Esophagus muscularis mucosa (tissue), 4 donors: ENCODE measurements at places on chromosomes 16 and 17. TPM values are rescaled to one million over a fixed set of nuclear protein-coding genes. Genes with fewer than 3 reads are reported as not detected.

GRCh38 chr17:59783221-59784047, 76.0 kb downstream of the VMP1 start:
- DNase-seq = no peak

GRCh38 chr17:17729620-17730249, 48.5 kb downstream of the RAI1 start:
- DNase-seq = no peak

DNA sequence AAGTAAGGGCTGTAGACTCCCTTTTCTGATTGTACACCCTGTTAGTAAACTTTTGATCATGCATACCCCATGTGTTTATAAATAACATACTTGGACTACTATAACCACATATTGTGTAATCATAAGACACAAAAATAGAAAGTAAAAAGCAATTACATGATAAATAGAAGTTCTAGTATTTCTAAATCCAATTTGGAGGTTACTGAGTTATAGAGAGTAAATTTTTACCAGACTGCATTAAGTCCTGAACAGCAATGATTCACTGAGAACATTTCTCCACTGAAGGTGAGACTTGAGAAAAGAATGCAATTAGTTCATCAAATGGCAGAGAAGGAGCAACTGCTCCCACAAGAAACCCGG, 7.7 kb upstream of the TBKBP1 start:
- no peak for DNase-seq

DNA sequence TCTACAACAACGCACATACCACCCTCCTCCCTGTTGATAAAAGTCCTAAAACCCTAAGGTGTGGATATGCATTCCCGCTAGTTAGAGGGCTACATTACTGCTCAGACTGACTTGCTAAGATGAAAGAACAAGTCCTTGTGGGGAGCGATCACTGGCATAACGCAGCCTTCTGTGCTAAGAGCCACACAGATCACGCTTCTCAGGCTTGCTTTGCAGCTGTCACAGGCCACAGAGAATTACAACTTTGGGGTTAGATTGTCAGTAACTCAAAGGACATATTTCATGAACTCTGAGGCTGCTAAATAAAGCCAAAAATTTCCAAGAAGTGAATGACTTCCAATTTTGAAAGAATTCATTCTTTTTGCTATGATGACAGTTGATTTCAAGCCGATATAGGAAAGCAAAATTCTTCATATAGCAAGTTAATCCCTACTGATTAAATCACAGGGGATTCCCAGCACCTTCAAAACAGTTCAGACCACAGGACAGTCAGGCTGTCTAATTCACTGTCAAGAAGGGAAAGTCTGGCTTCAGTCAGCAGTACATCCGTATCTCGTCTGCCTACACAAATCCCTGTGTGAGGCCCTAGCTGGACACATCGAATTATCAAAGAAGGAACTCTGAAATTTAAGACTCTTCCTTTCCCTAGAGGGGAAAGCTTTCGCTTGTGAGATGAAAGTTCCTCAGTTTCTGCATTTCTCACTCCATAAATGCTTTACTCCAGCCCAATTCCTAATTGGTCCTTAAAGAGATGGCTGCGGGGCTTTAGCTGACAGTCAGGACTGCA, 107.1 kb downstream of the VPS53 start:
- no peak for DNase-seq

- no peak for DNase-seq
These were observed 167.5 kb downstream of the TANC2 start for GRCh38 chr17:63133491-63133890.

- DNase-seq = no peak
These were observed 60.7 kb downstream of the OR1D5 start for GRCh38 chr17:3002538-3003295.

DNA sequence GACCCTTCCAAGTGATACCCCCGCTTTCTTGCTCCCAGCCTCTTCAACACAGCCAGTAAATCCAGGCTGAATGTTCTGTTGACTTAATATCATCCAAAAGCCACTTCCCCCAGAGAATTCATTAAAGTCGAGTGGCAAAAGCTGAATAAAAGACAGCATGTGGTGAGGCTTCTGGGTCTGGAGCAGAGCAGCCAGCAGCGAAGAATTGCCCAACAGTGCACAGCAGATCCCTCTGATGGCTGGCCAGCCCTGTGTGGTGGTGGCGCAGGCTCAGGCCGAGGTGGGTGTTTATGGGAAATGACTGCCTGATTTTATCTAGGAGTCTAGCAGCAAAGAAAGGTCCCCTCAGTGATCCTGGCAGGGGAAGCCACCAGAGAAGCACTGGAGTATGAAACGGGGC, 30.3 kb upstream of the RCVRN start:
- DNase-seq = no peak

GRCh38 chr17:29247219-29247618, 560 bp downstream of the CRYBA1 start:
- no peak for DNase-seq

- DNase-seq = no peak
These were observed 65.0 kb downstream of the MRM3 start for GRCh38 chr17:846901-847843.

- DNase-seq = no peak
These were observed 9.1 kb downstream of the ASIC2 start for GRCh38 chr17:33284022-33284421.

GRCh38 chr17:67082107-67082506, 37.8 kb downstream of the CACNG1 start:
- no peak for DNase-seq

DNA sequence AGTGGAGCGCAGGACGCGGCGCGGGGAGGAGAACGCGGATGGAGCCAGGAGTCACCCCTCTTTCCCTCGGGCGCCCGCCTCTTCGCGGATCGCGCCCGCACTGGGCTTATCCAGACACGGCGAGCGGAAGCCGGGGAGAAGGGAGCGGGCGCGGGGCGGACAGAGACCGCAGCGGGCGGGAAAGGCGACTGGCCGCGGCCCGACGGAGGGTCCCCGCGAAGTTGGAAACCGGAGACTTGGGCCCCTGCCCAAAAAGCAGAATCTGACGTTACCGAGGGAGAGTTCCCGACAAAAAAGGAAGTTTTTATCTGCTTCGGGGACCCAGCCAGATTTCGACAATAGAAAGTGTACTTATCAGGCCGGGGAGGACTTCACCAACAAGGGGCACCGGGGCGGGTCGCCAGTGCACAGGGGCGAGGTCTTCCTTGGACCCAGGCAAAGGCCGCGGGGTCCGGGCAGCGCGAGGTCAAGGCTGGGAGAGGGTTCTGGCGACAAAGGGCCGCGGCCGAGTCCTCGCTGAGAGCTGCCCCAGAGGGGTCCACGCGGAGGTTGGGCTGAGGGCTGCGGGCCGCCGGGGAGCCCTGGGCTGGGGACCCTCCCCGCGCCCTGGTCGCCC, 519 bp downstream of the ST6GALNAC2 start:
- DNase-seq = no peak

GRCh38 chr17:27408891-27409290, 47.4 kb upstream of the KSR1 start:
- no peak for DNase-seq

DNA sequence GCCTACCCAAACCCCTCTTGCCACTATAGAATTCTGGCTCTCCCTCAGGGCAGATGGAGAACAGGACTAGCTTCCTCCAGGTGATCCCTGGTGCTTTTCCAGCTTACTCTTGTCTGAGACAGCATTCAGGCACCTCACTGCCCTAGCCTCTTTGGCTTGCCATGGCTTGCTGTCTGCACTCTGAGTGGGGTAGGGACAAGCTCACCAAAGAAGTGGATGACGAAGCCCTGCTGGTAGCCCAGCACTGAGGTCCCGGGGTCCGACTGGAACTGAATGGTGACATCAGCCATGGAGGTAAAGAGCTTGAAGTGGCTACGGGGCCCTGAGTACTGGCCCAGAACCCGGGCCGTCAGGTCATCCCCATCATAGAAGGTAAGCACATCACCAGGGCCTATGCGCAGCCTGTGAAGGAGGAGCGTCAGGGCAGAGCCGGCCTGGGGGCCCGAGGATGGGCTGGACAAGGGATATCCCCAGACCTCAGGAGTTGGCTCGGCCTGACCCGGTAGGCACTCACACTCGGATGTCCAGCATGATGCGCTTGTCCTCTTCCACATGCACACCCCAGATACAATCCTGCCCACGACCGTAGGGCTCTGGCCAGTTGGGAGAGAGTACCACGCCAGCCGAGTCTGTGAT, 7.6 kb upstream of the PHF12 start:
- DNase-seq = no peak

GRCh38 chr17:79861413-79862216, 22.4 kb upstream of the CBX4 start:
- DNase-seq = no peak

DNA sequence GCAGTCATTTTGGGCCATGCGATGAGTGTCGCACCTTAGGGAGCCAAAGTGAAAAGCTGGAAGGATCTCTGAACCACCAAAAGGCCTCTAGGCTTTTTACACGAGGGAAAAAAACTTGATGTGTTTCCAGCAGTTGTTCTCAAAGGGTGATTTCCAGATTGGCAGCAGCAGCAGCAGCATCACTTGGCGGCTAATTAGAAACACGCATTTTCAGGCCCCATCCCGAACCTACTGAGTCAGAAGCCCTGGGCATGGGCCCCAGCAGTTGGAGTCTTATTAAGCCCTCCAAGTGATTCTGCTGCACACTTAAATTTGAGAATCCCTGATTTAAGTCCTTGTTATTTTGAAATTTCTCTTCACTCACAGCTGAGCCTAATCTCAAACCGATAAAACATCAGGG, 25.3 kb upstream of the PYY start:
- no peak for DNase-seq

GRCh38 chr17:41724476-41725050, 9.9 kb downstream of the HAP1 start:
- no peak for DNase-seq

DNA sequence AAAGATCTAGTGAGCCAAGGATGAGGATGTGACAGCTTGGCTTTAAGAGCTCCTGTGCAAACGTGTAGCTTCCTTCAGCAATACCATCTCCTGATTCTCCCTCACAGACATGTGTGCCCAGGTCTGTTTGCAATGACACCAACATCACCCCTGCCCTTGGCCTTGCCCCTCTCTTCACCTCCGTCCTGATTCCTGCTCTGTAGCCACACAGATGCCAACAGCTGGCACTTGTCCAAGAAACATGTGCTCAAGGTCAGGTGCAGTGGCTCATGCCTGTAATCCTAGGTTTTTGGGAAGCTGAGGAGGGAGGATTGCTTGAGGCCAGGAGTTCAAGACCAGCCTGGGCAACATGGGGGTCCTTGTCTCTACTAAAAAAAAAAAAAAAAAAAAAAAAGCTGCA, 103.8 kb upstream of the CRHR1 start:
- DNase-seq = no peak

DNA sequence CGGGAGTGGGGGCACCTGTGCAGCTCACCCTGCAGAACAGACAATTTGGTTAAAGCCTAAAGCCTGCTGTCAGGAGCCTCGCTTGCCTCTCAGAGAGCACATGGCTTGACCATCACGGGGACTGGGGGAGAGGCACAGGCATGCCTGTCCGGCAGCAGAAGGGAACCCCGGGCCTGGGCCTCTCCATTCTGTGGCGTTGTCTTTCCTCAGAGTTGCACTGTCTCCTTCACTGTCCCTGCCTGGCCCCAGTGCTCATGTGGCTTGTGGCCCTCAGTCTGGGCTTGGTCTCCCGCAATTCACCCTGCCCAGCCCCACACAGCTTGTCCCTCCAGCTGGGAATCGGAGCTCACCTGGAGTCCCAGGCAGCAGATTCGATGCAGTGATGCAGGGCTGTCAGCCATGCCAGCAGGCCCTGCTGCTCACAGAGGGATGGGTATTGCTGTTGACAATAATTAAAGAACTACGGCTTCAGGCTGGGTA, 189.9 kb downstream of the SEC14L1 start:
- no peak for DNase-seq

DNA sequence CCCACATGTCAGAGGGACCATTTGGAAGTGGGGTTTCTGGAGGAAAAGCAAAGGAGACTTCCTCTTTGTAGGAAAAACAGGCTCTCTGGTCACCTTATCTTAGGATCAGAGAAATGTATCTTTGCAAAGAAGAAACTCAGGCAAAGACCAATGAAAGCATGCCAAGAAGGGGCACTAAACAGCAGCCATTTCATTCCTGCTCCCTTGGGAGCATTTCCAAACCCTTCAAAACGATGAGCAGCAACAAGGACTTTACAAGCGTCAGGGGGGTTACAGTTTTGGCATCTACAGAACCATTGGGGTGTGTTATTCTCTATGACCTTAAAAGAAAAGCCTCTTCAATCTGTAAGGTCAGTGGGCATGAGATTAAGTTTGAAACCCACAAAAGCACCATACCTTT, 122.8 kb downstream of the SMG6 start:
- no peak for DNase-seq

DNA sequence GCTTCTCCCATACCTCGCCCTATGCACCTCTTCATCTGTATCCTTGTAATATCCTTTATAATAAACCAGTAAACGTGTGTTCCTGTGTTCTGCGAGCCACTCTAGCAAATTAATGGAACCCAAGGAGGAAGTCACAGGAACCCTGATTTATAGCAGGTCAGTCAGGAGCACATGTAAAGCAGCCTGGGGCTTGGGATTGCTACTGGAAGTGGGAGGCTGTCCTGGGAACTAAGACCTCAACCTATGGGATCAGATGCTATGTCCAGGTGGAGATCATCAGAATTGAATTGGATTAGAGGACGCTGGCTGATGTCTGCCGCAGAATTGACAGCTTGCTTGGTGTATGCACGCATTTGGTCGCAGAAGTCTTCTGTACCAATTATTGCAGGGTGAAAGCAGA, 15.7 kb downstream of the WNT3 start:
- no peak for DNase-seq

GRCh38 chr17:60106340-60107059, 27.8 kb upstream of the HEATR6 start:
- no peak for DNase-seq

DNA sequence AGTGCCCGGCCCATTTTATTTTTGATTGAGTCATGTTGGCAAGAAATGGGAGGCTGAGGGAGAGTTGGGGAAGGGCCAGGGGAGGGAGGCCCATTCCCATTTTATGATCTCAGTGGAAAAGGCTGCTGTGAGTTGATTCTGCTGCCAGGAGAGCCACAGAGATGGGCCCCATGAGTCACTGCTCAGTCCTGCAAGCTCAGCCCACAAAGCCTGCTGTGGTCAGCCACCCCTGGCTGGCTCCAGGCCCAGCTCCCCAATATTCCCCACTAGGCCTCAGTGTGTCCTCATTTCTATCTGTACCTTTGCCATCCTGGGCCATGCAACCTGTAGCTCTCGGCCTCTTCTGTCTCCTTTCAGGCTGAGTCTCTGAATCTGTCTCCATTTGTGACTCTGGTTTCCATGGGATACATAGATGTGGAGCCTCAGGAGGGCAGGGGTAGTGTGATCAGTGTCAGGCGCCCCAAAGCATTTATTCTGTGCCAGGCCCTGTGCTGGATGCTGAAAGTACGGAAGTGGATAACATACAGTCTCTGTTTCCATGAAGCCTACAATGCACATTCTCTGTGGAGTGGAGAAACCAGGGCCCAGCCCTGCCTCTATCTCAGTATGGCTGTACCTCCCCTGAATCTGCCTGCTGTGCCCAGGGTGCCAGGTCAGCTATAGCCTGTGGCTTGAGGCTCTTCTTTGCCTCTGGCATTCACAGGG, 1.9 kb upstream of the PLEKHG4 start:
- no peak for DNase-seq

The PIRT gene
- 0.42 TPM for total RNA-seq

The IL34 gene
- 3.8 TPM for total RNA-seq

The KRTAP1-5 gene
- not detected for total RNA-seq

The POLR2A gene
- 50.8 TPM for total RNA-seq

The CCL17 gene
- total RNA-seq = not detected

The XAF1 gene
- 35.3 TPM for total RNA-seq

The KCNH4 gene
- total RNA-seq = 0.19 TPM

The HOXB2 gene
- total RNA-seq = 49.4 TPM

The SLC16A6 gene
- 0.42 TPM for total RNA-seq
